ENCODE measurements at places on chromosomes 3 and 15.

DNA sequence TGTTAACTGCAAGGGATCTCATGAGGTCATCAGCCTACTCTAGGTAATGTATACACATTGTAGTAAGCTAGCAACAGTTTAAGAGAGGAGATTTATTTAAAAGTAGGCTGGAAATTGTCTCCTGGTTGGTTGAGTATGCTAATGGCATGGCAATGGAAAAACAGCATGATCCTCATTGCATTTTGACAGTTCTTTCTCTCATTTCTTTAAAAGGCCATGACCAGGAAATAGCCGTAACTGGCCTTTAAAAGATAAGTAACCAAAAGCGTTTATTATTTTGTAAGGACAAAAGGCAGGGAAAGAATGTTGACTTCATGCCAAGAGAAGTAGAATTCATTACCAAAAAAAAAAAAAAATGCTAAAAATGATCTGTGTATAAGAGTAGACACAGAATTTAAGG lies 310.3 kb downstream of the FGF12 start:
- no peak for DNase-seq

GRCh38 chr3:180188512-180189309 lies 152.0 kb upstream of the PEX5L start:
- no peak for DNase-seq

GRCh38 chr3:100898681-100899080 lies 94.5 kb downstream of the ABI3BP start:
- DNase-seq: no peak

GRCh38 chr3:156098437-156099035 lies 21.8 kb upstream of the KCNAB1 start:
- no peak for DNase-seq

GRCh38 chr3:9255976-9256375 lies 6.5 kb upstream of the SRGAP3 start:
- DNase-seq: no peak

- peak; percentile 89 for DNase-seq
These were observed 78.4 kb downstream of the IQSEC1 start for GRCh38 chr3:12994607-12995388.

DNA sequence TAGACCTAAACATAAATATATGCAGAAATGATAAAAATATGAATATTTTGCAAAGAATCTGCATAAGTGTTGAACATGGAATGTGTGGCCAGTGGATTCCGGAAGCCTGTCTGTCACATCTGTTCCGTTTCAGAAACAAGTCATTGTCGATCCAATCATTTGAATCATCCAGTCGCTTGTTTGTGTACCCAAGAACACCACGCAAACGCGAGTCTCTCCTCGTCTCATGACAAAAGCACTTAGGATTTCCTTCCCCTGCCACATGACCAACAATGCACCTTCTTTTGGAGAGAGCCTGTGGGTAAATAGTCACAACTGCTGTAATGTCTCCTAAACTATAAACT lies 80.2 kb downstream of the FMN1 start:
- no peak for DNase-seq

GRCh38 chr3:186021673-186022362 lies 84.0 kb upstream of the TRA2B start:
- DNase-seq: no peak

DNA sequence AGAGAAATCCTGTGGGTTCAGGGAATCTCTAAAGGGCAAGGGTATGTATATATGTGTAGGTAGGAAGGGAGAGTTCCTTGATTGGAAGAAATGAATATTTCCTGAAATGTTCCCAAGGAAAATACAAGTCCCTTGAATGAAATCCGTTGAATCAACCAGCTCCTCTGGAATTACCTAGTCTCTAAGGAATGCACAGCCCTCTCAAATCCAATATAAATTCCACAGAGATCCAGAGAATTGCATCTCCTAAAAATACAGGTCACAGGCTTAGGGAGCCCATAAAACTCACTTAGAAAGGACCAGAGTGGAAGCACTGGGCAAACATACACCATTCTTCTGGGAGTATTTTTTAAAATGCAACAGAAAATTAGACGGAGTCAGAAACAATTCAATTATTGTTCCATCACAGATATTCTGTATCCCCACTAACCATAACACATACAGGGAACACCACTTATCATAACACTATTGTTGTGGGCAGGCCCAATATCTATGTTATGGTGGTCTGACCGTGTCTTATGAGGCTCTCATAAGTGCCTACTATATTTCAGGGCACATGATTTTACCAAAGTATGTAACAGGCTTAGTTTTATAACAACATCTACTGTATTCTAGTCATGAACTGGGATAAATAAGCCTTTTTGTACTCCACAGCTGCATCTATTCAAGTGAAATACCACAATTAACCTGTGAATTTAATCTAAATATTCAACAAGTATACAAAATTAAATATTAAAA lies 43.7 kb downstream of the IGSF11 start:
- DNase-seq: no peak

- no peak for DNase-seq
These were observed 496.4 kb upstream of the CBLB start for GRCh38 chr3:106365061-106365691.

DNA sequence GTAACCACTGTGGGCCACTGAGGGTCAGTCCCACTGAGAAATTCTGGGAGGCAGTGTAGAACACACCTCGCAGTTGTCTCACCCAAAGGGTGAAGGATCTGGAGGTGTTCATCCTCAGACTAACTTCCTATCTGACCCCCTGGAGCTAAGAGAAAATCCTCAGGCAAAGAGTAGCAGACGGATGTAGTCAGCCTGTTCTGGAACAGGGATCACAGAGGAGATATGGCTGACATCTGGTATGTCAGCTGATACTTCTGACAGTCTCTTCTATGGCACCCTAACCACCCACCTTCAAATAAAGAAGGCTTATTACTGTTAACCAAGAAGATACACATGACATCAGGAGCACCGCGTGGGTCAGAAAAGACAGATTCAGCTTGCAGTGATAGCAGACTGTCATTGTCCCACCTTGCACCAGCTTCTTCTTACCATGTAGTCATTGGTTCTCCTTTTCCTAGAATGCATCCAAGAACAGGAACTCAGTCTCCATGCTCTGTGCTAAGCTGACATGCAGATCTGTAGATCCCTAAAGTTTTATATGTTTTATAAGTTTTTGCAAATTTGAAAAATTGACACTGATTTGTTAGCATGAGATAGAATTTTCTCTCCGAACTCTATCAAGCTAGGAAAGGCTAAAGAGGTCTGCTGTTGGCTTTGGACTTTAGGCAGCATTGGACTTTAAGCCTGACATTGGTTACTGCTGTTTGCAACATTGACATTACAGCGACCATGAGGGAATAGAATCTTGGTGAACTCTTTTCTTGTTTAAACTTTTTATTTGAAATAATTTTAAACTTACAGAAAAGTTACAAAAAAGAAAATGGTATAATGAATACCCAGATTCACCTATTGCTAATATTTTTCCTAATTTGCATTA lies 60.4 kb downstream of the KBTBD12 start:
- DNase-seq: no peak

DNA sequence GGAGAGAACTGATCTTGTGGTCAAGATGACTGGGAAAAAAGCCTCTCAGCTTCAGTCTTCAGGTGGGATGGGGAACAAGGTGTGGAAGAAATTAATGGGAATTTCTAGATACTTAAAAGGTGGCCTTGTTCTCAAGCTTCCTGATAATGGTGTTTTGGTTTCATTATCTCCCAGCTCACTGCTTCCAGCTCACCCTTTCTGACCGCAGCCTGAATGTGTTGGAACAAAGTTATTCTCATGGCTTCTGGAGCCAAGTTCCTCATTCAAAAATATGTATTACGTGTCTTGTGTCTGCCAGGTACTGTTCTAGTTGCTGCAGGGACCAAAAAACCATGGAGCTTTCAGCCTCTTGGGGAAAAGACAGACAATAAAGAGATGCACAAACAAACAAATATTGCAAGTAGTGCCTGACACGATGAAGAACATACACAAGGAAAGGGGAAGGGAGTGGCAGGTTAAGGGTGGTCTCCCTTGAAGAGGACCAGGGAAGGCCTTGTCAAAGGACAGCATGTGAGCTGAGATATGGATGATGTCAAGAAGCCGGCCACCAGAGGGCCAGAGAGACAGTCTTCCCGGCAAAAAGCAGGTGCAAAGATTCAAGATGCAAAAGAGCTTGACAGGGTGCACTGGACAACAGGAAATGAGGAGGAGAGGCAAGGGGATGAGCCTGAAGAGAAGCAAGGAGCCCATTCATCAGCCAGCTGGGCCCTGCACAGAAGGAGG lies 35.5 kb downstream of the ARRDC4 start:
- DNase-seq: no peak

DNA sequence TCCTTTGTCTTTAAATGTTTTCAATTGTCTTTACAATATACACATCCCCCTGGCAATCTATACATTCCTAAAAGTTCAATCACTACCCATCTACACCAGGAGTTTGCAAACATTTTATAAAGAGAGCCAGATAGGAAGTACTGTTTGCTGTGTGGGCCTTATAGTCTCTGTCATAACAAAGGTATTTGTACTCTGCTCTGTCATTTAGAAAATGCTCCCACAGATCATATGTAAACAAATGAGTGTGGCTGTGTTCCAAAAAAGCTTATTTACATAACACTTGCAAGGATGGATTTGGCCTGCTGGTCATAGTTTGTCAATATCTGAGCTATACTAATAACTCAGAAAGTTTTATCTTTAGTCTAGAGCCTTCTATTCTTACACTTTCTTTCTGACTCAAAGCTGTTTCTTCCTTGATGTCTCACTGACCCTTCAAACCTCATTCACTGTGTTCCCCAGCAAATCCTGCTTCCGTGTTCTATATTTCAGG lies 511.9 kb downstream of the GBE1 start:
- no peak for DNase-seq

- DNase-seq: no peak
These were observed 48.8 kb downstream of the NSMCE3 start for GRCh38 chr15:29220852-29221251.

- DNase-seq: no peak
These were observed 97.7 kb upstream of the ZBED2 start for GRCh38 chr3:111692593-111693552.

- DNase-seq: no peak
These were observed 1.5 kb upstream of the NMNAT3 start for GRCh38 chr3:139679220-139679775.

- no peak for DNase-seq
These were observed 73.8 kb downstream of the SMAD3 start for GRCh38 chr15:67138891-67139855.

- DNase-seq: no peak
These were observed 6.6 kb upstream of the TTLL3 start for GRCh38 chr3:9803494-9803893.

- DNase-seq: no peak
These were observed 57.5 kb upstream of the TMCO5A start for GRCh38 chr15:37876900-37877299.

- no peak for DNase-seq
These were observed 235.3 kb upstream of the ROPN1 start for GRCh38 chr3:124227150-124227630.

DNA sequence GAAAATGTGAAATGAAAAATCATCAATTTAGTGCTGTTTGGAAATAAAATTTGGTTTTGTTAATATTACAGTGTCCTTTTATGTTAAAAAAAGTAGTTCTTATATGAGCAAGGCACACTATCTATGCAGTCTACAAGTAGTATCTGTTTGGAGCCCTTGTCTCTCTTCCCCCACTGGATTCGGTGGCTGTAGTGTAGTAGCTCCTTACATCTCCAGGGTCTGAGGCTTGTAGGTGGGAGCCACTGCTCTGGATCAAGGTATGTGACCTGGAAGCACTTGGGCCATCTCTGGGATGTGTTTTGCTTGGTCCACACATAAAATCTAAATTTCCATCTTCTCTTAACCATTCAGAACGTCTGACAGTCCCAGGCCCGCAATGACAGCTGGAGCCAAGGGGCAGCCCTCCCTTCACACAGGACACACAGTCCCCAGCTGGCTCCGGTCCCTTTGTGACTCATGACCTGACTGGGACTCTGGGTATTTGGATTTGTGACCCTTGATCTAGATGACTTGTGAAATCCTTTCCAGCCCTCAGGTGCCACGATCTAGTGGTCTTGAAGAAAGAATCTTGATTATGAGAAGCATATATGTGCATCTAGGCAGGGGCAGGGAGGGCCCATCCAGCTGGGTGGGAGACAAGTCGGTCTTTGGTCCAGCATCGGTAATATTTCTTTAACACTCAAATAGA lies 80.0 kb downstream of the USP13 start:
- DNase-seq: no peak

- no peak for DNase-seq
These were observed 253.7 kb upstream of the TLE3 start for GRCh38 chr15:70351391-70351790.

DNA sequence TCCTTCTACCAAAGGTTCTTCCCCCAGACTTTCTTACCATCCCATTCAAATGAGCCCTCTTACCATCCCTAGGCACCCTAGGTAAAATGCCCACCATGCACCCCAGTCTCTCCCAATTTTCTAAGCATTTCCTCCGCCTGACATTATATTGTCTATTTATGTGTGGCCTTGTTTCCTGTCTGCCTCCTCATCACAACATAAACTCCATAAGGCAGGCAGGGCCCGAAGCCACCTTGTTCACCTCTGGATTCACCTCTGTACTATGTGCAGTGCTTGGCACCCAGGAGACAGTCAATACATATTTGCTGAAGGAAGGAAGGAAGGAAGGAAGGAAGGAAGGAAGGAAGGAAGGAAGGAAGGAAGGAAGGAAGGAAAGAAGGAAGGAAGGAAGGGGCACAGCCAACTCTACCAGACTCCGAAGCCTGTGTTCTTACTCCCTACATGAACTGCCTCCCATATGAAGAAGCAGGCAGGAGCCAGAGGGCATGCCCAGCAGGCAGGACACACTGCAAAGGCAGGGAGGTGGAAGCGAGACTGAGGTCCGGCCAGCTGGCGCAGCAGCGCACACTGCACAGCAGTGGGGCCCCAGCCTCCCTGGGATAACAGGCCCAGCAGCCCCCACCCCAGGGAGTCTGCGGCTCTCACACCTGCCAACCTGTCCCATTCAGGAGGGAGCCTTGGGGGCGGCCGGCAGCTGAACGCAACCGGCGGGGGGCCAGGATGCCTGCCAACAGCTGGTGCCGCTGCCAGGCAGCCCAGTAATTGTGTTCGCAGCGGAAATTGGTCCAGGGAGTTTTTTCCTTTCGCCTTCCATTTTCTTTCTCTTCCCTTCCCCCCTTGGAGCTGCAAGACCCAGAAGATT lies 106.0 kb upstream of the LINGO1 start:
- no peak for DNase-seq

DNA sequence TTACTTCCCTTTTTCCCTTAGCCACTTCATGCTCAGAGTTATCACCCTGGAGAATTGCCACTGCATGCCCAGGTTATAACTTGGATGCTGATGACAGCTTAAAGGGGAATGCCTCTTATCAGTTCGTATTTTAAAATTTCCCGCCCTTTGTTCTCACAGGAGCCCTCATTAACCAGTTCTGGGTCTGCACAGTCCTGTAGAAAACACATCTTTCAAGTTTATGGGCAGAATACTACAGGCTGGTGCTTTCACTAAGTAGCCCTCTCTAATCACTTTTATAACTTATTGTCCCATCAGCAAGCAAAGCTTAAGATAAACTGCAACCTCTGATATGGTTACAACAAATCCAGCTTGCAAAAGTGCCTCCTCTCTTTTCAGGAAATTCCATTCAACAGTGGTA lies 587.3 kb upstream of the UBE2E2 start:
- no peak for DNase-seq

All from activated T-cell treated with anti-CD3 and anti-CD28 coated beads for 48 hours (primary cell).